ENCODE measurements at places on chromosomes 3 and 15.

DNA sequence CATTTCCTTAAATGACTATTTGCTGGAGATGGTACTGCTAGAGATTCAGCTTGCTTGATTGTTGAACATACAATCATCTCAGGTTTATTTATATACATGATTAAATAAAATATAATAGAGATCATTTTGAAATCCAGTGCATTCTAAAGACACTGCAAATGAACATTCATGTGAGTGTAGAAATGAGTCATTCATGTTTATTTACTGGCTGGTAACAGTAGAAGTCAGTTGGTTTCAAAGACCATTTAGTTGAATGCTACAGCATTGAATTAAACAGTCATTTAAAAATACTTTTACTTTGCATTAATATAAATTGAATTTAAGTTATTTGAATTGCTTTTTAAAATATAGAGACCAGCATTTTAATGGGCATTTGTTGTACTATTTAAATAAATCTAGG is 551.9 kb upstream of the GOLIM4 start:
- no peak for DNase-seq

DNA sequence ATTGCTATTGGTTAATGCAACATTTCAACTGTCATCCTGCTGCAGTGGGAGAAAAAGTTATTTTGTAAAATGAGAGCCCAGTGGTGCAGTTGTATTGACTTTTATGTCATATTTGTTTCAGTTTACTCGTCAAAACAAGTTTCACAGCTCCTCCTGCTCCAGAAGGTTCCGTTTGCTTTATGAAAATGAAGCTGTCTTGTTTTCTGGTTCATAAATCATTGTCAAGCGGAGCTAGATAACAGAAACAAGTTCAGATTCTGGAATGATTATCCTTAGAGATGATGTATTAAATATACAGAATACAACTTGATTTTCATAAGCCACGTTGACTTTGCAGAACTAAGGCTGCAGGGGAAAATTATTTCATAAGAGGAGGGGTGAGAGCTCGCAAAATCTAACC is 970.5 kb upstream of the NR2F2 start:
- no peak for DNase-seq

DNA sequence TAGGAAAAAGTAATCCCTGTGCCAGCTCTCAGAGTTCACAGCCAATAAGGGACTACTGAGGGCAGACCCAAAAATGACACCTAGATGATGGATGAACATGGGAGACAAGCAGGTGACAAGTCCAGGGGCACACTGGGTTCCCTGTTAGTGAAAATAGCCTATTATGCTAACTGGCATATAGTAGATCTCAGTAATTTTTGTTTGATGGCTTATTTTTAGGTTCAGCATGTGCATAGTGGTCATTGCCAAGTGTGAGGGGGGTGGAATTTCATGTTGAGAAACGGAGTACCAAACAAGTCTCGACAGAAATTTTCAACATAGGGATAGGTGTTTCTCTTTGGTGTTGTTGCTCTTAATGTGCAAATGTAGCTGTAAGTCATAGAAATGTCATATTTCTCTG is 6.4 kb upstream of the ITGB5 start:
- DNase-seq: no peak

GRCh38 chr15:58086491-58086890 is 21.0 kb upstream of the ALDH1A2 start:
- DNase-seq: peak; percentile 53

DNA sequence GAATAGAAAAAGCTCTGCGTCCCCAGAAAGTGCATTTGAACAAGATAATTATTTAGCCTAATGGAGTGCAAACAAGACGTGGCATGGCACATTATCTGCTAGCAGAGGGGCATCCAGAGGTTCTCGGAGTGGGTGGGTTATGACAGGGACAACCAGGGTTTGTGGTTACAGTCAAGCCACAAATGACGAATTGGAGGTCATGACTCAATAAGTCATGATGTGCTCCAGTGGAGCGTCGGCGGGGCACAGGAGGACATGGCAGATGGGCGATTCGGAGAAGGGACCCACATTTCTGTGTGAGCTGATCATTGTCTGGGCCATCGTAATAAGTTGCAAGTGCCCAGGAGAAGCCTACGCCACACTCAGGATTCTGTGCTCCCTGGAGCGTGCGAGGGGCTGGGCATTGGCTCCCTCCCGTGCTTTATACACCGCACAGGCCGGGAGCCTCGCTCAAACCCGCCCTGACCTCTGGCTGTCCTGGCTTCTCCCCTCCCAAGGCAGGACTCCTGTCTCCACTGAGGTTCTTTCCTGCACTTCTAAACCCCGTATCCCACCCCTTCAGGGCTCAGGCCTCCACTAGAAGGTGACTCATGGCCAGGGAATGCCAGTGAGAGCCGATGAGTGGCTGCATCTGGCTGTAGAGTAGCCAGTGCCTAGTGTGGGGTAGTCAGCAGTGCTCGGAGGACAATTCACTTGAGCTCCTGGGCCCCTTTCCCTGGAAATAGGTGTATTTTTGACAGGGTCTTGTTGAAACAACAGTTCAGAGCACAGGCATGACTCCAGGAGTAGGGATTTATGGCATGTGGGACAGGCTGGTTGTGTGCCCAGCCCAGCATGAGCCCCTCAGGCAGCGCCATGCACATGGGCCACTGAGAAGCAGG is 67.4 kb downstream of the GRIP2 start:
- DNase-seq: peak; percentile 96

- peak; percentile 44 for DNase-seq
Measured at GRCh38 chr3:143832433-143832832, 15.8 kb downstream of the SLC9A9 start.

GRCh38 chr3:192170031-192170430 is 557.3 kb downstream of the FGF12 start:
- DNase-seq: no peak

- DNase-seq: no peak
Measured at GRCh38 chr3:161317077-161317476, 54.2 kb downstream of the SPTSSB start.

DNA sequence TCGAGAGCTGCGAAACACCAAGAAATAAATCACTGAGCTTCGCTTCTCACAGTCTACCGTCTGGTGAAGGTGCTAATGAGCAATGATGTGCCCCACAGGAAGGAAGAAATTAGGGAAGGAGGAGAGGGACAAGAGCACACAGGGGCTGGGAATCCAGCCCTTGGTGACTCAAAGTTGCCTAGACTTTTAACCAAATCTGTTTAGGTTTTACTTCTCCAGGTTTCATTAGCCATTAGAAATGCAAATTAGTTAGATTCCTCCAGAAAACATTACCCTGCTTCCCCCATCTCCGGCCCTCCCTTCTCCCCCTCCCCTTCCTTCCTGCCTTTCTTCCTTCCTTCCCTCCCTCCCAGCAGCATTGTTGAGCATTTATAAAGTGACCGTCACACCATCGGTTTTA is 59.3 kb upstream of the UBE2E1 start:
- no peak for DNase-seq

- DNase-seq: no peak
Measured at GRCh38 chr15:89669941-89670340, 9.2 kb downstream of the PLIN1 start.

- DNase-seq: no peak
Measured at GRCh38 chr3:94544131-94544789, 481.4 kb downstream of the NSUN3 start.

- peak; percentile 44 for DNase-seq
Measured at GRCh38 chr15:30924353-30924752, 20.6 kb downstream of the FAN1 start.

DNA sequence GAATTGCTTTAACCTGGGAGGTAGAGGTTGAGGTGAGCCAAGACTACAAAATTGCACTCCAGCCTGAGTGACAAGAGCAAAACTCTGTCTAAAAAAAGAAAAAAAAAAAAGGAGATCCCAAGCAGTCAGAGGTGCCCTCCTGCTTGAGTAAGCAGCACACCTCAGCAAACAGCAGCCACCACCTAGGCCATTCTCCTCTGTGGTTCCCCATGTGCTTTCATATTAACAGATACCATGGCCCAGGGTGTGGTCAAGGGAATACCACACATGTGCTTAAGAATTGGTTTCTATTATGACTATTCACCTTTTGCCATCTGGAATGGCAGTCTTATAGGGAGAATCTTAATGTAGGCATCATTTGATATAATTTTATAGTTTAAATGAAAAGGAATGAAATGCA is 24.7 kb upstream of the CSPG5 start:
- DNase-seq: no peak

- DNase-seq: peak; percentile 12
Measured at GRCh38 chr3:189927975-189928895, 192.5 kb downstream of the P3H2 start.

- no peak for DNase-seq
Measured at GRCh38 chr3:98136631-98137030, 6.1 kb downstream of the OR5H1 start.

DNA sequence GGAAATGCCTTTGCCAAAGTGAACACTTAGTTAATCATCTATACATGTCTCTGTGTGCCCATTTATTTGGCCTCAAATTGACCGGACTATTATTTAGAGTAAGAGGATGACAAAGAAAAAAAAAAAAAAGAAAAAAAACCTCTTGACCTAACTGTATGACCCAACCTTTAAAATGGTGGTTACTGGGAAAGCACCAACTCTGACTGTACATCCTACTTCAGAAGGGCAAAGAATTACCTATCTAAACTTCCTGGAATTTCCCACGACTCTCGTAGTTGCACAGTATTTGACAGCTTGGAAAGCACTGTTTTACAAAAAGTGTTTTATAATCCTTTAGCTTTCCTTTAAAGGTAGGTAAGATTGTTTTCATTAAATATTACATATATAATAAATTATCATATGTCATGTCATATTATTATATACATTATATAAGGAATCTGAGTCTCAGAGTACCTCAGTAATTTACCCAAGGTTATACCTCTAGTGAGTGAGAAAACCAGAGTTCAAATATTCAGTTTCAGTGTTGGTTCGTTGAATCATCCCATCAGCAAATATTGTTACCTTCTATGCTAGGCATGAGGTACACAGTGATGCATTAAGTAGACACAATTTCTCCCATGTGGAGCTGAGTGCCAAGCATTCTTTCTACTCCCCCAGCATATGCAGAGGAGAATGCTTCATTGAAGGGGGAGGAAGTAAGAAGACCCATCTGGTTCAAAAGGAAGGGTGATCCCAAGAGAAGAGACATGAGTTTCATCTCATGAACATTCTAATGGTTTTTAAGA is 5.0 kb downstream of the BCL2A1 start:
- DNase-seq: no peak

DNA sequence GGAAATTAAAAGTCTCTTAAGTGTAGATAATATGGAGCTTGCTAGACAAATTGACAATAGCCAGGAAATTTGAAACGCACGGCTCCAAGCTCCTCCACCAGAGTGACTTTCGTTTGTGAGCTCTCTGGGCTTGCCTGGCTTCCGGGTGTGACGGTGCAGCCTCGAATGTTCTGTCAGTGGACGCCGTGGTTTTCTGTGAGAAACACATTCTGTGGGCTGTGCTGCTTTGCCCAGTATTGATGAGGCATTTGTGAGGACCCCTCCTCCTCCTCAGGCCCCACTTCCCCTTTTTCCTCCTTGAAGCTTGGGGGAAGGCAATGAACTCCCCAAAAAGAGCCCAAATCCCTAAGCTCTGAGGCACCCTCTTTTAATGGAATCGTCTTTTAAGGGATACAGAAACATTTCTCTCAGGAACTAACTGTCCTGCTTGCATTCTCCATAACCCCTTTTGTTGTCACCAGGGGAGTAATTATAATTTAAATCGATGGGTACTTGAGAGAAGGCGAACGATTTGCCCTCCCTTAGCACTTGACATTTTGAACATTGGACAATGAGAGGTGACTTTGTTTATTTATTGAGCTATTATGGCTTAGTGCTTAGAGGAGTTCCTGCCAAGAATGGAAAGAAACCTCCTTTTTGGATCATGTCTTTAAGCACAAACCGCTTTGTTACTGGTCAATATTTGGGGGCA is 40.8 kb downstream of the POLR2M start:
- no peak for DNase-seq

GRCh38 chr3:85271911-85272310 is 313.1 kb downstream of the CADM2 start:
- DNase-seq: no peak

- DNase-seq: peak; percentile 95
Measured at GRCh38 chr15:73800662-73801345, 47.7 kb upstream of the INSYN1 start.

GRCh38 chr3:179739816-179740594 is 87.2 kb downstream of the USP13 start:
- DNase-seq: no peak

DNA sequence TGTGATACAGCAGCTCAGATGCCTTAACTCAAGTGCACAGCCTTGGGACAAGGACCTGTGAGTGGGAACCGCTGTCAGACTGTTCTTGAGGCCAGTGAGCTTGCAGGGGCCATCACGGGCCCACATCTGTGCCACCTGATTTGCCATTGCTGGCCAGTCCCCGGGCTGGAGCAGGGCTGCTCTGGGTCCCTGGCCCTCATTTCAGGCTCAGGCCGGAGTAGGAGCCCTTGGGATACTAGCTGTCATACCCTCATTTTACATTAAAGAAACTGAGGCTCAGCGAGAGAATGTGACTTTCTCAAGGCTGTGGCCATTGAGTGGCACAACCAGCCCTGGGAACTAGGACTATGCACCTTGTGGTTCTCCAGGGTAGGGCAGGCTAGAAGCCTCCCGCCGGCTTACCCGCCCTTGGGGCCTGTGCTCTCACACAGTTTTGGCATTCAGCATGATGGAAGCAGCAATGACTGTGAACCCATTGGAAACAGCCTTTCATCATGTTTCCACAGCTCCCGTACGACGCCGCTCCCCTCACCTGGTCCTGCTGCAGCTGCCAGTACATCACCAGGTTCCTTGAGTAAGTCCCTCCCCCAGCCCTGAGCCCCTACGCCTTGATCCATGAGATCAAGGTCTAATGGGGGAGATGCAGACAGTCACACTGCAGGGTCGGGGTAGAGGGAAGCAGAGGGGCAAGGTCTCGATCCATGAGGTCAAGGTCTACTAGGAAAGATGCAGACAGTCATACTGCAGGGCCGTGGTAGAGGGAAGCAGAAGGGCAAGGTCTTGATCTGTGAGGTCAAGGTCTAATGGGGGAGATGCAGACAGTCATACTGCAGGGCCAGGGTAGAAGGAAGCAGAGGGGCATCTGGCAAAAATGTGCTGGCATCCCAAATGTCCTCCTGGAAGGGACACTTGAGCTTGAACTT is 42.2 kb downstream of the GOLGA6L10 start:
- DNase-seq: no peak

- no peak for DNase-seq
Measured at GRCh38 chr3:1611824-1612223, 486.8 kb upstream of the CNTN4 start.

GRCh38 chr3:170352936-170353335 is 4.6 kb upstream of the SKIL start:
- DNase-seq: no peak

DNA sequence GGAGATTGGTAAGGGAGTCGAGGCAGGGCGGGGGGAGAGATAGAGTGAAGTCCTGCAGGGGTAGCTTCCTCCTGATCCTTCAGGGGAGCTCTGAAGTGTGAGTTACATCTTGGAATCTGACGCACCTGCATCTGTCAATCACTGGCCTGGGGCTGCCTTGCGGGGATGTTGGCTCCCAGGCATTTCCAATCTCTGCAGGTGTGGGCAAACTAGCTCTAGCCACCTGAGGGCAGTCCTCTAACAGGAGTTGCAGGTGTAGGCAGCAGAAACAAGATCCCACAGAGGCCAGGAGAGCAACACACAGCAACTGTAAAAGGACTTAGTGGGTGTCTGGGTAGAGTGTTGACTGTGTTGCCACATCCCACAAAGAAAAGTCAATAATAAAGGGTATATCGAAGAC is 63.6 kb downstream of the ZNF621 start:
- no peak for DNase-seq
